Thymus (tissue), 14 donors: ENCODE measurements at places on chromosomes 16 and 17. TPM values are rescaled to one million over a fixed set of nuclear protein-coding genes. Genes with fewer than 3 reads are reported as not detected.

DNA sequence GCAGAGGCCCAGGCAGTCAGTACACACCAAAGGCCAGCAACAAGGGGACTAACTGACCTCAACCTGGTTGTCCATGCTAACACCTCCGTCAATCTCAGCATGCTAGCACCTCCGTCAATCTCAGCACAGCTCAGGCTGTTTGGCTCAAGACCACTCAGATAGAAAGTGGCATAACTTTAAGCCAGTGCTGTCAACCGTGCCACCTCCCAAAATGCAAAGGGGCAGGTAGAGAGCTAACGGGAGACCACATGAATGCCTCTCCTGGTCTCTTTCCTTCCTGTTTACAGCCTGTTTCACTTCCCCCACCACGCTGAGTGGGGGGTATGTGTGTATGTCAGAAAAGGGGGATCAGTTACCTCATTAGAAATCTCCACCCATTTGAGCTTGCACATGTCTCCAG, 3.3 kb downstream of the UBTF start:
- peaks cover 3% of the 10 kb centered on the region for H3K27me3 ChIP-seq
- peak overlapping the region; percentile 91 for H3K4me3 ChIP-seq
- peak; percentile 69 for DNase-seq

DNA sequence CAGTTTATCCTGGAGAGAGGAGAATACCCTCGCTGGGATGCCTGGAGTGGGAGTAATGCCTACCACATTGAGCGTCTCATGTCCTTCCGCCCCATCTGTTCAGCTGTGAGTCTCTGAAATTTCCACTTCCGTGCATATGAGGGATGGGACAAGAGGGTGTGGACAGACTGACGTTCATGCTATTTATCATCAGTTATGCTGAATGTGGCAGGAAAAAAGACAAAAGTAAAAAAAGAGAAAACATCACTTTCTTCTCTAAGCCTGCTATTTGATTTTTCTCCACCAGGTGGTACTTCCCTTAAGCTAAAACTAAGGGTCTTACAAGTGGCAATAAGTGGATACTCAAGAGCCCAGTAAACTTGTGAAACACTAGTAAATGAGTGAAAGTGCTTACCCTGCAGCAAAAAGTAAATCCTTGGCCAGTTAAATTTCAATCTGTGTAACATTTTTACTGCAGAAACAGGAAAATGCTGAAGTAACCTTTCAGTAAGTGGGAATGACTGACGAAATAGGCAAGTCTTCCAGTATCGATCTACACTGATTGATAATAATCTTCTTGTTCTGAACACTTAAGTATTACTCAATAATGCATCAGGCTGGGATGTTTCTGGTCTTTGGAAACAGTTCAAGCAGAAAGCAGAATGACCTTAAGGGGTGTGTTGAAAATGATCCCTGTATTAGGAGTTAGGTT, 5.6 kb downstream of the CRYBA1 start:
- no peaks in the 10 kb centered on the region for H3K4me1 ChIP-seq
- no peak overlapping the region for H3K4me3 ChIP-seq
- H3K36me3 ChIP-seq: peaks cover 3% of the 10 kb centered on the region
- H3K27me3 ChIP-seq: no peaks in the 10 kb centered on the region

DNA sequence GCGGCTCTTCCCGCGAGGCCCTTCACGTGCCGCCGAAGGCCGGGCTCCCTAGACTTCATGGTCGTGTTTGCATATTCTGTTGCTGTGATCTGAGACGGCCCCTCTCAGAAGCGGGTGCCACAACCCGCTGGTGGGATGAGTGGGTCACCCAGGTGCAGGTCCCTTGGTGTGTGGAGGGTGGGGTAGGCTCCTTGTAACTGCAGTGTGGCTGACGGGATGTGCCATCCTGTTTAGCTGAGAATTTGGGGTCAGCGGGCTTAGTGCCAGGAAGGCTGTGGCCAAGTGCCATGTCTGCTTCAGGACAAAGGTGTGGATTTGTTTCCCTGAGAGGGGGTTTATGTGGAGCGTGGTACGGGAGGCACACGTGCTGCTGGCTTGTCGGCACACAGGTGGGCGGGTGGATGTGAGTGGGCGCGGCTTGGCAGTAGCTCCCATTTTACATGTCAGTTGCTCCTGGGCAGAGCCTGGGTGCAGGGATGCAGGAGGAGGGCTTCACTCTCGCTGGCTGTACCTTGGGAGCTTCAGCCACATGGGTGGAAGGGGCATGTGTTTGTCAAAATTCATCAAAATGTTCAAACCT, 9.2 kb upstream of the WFIKKN1 start:
- no peaks in the 10 kb centered on the region for H3K27me3 ChIP-seq
- H3K36me3 ChIP-seq: peaks cover 31% of the 10 kb centered on the region
- no peak overlapping the region for H3K4me3 ChIP-seq
- peaks cover 10% of the 10 kb centered on the region for H3K4me1 ChIP-seq
- DNase-seq: no peak

GRCh38 chr17:44767493-44767892, 8.7 kb downstream of the ADAM11 start:
- no peak overlapping the region for H3K4me3 ChIP-seq
- peaks cover 6% of the 10 kb centered on the region for H3K4me1 ChIP-seq
- no peak overlapping the region for H3K27ac ChIP-seq
- no peak for DNase-seq
- no peaks in the 10 kb centered on the region for H3K27me3 ChIP-seq

Gene CHAD
- 0.05 TPM for total RNA-seq

Gene SMIM36
- total RNA-seq: not detected

Gene NSMCE1
- total RNA-seq: 79.9 TPM

Gene CCL2
- 46.1 TPM for total RNA-seq

Gene CLEC10A
- 8.6 TPM for total RNA-seq
